ENCODE measurements at places on chromosomes 2 and 18.

DNA sequence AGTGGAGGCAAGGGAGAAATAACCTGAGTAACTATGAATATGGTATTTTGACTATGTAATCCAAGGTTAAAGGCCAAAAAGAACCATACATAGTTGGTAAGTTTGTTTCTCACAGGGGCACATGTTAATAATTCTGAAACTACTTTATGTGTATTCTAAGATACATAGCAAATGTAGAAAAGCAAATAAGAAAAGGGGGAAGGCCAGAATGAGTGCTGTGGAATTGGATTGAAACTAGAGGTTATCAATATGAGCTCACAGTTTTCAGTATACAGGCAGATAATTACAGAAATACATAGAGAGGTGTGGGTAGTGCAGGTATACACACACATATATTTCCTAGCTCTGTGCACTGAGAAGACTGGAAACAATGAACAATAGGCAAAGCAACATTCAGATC lies 13.7 kb downstream of the INO80C start:
- no peak for DNase-seq

GRCh38 chr2:48551548-48551947 lies 21.6 kb downstream of the STON1 start:
- DNase-seq, result no peak

DNA sequence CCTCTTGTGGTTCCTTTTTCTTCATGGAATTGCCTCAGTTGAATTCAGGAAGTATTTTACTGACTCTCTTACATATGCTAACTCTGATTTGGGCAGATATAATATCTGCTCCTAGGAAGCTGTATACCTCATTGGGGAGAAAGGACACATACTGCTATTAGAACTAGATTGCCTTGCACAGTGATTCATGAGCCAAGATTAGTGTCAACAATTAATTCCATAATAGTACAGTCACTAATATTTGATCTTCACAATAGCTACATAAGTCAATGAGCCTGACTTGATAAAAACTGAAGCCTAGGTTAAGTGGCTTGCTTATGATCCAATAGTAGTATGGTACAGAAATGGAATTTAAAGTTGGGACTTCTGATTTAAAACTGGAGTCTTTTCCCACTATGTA lies 127.6 kb downstream of the ETAA1 start:
- no peak for DNase-seq

DNA sequence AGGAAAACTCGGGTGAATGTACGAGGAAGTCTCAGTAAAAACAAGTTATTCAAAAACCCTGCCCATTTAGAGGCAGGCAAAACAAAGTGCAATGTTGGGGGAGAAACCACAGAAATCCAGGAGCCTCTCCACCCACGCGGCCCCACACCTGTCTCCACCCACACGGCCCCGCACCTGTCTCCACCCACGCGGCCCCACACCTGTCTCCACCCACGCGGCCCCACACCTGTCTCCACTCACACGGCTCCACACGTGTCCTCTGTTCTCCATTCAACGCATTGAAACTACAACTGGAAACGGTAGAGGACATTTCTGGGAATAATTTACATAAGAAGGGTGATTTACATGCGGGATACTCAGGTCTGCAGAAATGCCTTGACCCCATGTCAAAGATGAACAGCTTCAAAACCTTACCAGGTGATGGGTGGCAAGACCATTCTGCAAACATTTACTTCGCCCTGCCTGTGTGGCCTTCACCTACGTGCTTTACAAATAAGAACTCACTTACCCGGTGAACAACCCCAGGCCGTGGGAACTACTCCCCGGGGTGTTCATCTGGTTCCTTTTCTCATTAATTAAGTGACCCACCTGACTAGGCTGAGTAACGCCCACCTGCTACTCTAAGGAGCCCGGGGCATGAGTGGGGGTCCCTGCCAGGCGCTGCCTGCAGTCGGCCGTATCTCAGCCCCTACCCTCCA lies 100.4 kb downstream of the EIPR1 start:
- DNase-seq, result no peak

- DNase-seq, result no peak
Measured at GRCh38 chr2:239376942-239377531, 23.8 kb downstream of the HDAC4 start.

GRCh38 chr2:50546790-50547189 lies 485.1 kb downstream of the NRXN1 start:
- no peak for DNase-seq

DNA sequence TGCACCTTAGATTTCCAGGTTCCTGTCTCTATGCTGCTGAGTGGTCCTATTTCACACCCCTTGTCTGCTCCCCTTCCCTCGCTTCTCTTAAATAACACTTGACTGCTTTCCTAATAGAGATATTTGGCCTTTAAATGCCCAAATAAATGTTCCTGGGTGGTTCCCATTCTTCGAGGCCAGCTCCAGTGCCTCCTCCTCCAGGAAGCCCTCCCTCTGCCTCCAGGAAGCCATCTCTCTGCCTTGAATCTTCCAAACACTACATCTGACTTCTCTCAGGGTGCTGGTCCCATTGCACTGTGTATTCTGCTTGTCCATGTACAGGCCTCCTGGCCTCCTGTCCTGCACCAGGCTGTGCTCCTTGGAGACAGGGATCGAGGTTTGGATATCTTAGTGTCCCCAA lies 14.2 kb downstream of the EHD3 start:
- DNase-seq, result no peak

GRCh38 chr18:5298156-5298852 lies 2.8 kb upstream of the ZBTB14 start:
- no peak for DNase-seq

- no peak for DNase-seq
Measured at GRCh38 chr2:83081826-83082690, 1377.0 kb downstream of the SUCLG1 start.

DNA sequence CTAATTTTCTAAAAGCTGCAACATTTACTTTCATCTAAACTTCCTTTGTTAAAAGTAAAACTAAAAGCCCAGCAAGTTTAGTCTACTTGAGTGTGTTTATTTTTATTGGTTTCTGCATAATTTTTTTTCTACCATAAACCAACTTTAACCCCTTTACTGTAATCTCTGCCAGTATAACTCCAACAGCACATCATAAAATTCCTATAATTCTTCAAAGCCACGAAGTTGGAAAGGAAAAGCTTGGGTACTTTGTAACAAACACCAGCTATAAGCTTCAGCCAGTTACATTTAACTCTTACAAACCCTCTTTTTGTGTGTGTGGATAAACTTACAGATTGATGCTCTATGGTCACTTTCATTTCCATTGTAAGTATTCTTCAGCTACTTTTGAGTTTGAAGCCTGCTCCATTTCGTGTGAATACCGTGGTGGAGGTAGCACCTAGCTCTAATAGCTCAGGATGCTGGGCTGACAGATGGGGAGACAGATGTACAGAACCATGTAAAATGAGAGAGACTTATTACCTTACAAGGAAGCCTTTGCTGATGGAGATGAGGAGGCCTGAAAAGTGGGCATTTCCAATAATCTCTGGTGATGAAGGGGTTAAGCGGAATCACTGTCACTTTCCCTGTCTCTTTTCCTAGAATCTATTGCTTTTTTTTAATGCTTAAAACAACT lies 42.5 kb downstream of the ZEB2 start:
- DNase-seq, result no peak

DNA sequence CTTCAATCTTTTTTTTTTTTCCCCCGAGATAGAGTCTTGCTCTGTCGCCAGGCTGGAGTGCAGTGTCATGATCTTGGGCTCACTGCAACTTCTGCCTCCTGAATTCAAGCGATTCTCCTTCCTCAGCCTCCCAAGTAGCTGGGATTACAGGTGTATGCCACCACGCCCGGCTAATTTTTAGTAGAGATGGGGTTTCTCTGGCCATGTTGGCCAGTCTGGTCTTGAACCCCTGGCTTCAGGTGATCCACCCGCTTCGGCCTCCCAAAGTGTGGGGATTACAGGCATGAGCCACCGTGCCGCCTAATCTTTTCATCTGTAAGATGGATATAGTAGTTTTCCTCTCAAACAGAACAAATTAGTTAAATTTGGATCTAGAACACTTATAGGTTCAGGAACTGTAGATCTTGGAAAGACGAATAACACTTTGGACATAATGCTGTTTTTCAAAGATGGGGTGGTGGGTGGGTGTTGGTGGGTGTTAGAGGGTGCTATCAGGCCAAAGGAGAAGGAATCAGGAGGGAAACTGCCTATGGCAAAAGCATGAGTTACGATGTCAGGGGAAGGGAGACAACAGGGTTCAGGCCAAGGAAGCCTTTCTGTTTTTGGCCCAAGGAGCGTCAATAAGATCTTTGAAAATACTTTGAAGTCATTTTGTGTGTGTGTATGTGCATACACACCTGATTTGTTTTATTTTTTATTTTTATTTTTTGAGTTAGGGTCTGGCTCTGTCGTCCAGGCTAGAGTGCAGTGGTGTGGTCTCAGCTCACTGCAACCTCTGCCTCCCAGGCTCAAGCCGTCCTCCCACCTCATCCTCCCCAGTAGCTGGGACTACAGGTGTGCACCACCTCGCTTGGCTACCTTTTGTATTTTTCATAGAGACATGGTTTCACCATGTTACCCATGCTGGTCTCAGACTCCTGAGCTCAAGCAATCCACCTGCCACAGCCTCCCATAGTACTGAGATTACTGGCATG lies 6.8 kb downstream of the RPL37A start:
- no peak for DNase-seq

GRCh38 chr2:30367232-30368070 lies 79.6 kb upstream of the LCLAT1 start:
- no peak for DNase-seq

- DNase-seq, result no peak
Measured at GRCh38 chr2:68878753-68879152, 7.6 kb upstream of the BMP10 start.

- peak; percentile 71 for DNase-seq
Measured at GRCh38 chr2:24359129-24360049, 947 bp downstream of the ITSN2 start.

GRCh38 chr2:88865801-88866371 lies 174.4 kb downstream of the RPIA start:
- DNase-seq, result no peak

GRCh38 chr2:15729709-15730544 lies 138.3 kb downstream of the DDX1 start:
- DNase-seq, result no peak

DNA sequence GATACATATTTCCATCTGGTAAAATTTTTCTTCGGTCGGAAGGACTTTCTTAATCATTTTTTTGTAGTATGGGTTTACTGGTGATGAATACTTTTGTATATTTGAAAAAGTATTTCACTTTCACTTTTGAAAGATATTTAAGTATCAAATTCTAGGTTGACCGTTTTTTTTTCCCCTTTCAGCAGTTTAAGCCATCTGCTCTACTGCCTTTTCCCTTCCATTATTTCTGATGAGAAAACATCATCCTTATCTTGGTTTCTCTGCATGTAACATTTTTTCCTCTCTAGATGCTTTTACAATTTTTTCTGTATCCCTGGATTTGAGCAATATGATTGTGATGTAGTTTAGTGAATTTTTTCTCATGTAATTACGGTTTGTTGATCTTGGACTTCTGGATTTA lies 87.0 kb downstream of the MTX2 start:
- DNase-seq, result no peak

DNA sequence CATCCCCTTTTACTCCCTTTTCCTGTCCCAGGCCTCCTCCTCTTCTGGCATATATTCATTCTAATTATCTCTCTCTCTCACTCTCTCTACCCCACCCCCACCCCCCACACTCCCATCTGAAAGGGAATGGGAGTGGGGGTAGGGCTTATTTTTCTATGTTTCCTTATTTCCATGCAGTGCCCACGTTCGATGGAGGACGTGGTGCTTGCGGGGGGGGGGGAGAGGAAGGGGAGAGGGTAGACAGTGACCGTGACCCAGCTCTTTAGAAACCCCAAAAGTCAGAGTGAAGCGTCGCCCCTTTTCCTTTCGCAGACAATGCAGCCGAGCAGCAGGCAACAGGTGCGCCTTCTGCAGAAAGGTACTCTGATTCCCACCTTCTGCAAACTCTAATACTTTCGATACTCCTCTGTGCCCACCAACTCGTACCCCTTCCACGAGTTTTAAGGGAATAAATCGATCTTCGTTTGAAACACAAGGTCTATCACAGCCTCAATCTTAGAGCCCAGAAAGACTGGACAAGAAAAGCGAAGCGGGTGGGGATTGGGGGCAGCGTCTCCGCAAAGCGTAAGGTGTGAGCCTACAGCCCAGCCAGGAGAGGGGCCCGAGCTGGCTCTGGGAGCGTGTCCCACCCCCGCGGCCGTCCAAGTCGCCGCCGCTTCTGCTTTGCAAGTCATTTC lies 891 bp upstream of the NR4A2 start:
- DNase-seq, result peak; percentile 71

DNA sequence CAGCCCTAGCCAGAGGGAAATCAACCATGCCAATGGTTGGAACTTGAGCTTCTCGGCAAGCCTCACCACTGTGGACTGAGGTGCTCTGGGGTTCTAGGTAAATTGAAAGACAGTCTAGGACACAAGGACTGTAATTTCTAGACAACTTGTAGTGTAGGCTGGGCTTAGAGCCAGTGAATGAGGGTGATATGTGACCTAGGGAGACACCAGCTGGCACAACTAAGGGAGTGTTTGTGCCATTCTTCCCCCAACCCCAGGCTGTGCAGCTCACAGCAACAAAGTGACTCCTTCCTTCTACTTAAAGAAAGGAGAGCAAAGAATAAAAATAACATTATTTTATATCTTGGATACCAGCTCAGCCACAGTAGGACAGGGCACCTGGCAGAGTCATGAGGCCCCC lies 1690.7 kb upstream of the TMEFF2 start:
- DNase-seq, result no peak

DNA sequence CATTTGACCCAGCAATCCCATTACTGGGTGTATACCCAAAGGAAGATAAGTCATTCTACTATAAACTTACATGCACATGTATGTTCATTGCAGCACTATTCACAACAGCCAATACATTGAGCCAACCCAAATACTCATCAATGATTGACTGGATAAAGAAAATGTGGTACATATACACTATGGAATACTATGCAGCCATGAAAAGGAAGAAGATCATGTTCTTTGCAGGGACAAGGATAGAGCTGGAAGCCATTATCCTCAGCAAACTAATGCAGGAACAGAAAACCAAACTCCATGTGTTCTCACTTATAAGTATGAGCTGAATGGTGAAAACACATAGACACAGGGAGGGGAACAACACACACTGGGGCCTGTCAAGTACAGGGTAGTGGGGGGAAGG lies 226.7 kb upstream of the HNMT start:
- DNase-seq, result no peak

GRCh38 chr2:36399050-36399449 lies 43.5 kb downstream of the CRIM1 start:
- DNase-seq, result no peak

DNA sequence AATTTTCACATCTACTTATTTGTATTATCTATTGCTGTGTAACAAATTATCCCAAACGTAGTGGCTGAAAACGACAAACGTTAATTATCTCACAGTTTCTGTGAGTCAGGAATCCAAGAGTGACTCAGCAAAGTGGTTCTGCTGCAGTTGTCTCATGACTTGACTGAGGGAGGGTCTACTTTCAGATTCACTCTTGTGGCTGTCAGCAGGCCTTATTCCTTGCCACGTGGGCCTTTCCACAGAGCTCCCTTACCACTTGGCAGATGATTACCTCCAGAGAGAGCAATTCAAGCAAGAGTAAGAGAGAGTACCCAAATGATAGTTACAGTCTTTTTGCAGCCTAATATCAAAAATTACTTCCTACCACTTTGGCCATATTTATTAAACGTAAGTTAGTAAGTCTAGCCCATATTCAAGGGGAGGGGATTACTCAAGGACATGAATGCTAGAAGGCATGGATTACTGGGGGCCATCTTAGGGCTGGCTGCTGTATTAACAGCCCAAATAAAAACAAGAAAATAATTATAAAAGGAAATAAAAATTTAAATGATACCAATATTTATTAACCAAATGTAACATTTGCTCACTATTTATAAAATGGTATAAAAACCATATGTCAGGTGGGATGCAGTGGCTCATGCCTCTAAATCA lies 48.7 kb upstream of the NBEAL1 start:
- no peak for DNase-seq

Measured in CD4-positive, alpha-beta memory T cell (primary cell).